ENCODE measurements at places on chromosomes 3 and 15. TPM values are rescaled to one million over a fixed set of nuclear protein-coding genes. Genes with fewer than 3 reads are reported as not detected.

GRCh38 chr3:160330109-160330508 lies 68.9 kb downstream of the IFT80 start:
- no peak for DNase-seq

Gene SLC9C1
- not detected for polyA plus RNA-seq

Gene TMEM40
- polyA plus RNA-seq: 124 TPM

GRCh38 chr3:24828551-24828950 lies 333.9 kb upstream of the THRB start:
- DNase-seq: no peak

Gene C3orf85
- not detected for polyA plus RNA-seq

Gene ROPN1
- polyA plus RNA-seq: 1.7 TPM

- no peak for DNase-seq
Measured at GRCh38 chr3:150057227-150057626, 86.5 kb upstream of the PFN2 start.

Gene TEX9
- 1.9 TPM for polyA plus RNA-seq

GRCh38 chr3:143261848-143262247 lies 142.3 kb downstream of the CHST2 start:
- DNase-seq: no peak

Gene CCDC32
- 13.2 TPM for polyA plus RNA-seq

GRCh38 chr15:61133361-61133760 lies 95.7 kb downstream of the RORA start:
- DNase-seq: no peak

DNA sequence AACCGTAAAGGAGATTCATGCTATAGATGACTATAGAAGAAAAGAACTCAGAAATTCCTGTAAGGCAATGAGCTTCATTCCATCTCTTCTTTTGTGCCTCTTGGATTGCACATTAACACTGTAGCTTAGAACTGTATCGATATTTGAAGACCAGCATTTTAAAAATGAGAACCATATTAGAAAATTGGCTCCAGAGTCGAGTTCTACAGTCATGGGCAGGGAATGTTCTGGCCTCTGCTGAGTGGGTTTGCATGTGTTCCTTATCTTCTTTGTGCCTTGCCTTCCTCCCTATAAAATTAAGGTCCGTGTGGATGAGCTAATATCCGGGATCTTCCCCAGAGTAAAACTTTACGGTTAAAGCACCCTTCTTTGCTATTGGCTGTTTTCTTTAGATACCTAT lies 77.4 kb upstream of the PLCL2 start:
- DNase-seq: no peak

DNA sequence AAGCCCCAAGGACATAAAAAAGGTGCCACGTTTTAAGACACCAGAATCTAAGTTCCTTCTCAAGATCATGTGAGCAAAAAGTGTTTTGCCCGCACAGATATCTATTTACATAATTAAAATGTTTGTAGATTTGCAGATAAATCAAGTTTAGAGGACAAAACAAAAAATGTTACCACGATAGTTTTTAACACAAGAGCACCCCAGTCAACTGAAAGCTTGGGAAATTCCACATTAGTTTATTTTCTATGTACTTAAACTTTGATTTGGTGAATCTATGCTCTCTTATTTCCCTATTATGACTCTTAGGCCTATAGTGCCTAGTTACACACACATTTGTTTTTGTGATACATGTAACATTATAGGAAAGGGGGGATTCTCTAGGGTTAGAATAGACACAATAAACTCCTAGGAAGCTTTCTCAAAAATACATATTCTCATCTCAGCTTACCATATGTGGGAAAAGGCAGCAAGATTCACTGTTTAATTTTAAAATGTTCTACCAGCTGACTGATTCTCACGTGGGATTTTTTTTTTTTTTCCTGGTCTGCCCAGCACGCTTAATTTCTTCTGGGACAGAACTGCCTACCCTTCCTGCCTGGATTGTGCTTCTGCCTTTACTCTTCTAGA lies 8.4 kb upstream of the LEKR1 start:
- DNase-seq: no peak

GRCh38 chr3:84194029-84194428 lies 764.8 kb upstream of the CADM2 start:
- DNase-seq: peak; percentile 62

Gene GLDN
- polyA plus RNA-seq: not detected

Gene FSD2
- polyA plus RNA-seq: not detected

GRCh38 chr3:12158387-12159226 lies at the start of gene TIMP4:
TIMP4 (minus strand) TSS chr3:12158912; CDS start chr3:12158840, 72 bp downstream.
- DNase-seq: no peak

DNA sequence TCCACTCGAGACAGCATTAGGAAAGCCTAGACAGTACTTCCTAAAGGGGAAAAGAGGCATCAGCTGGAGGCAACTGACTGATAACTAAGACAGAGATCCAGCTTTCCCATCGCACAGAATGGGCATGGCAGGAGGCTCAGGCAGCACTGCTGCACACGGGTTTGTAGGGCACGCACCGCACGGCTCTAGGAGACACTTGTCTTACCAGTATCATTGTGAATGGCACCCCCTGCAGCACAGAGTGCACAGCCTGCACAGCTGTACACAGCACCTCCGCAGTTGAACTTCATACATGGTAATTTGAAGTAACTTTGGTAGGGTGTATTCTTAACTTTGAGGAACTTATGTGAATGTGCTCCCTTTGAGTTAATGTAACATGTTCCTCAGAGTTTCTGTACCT lies 281.6 kb downstream of the PLCL2 start:
- no peak for DNase-seq

- DNase-seq: peak; percentile 35
Measured at GRCh38 chr3:15676259-15676658, 74.7 kb downstream of the BTD start.

Data from mammary epithelial cell (primary cell).